ENCODE measurements at places on chromosomes 11 and 22. TPM values are rescaled to one million over a fixed set of nuclear protein-coding genes. Genes with fewer than 3 reads are reported as not detected.

The IL10RA gene
- 25.5 TPM for total RNA-seq

The CCDC88B gene
- total RNA-seq: 34.9 TPM

The C11orf87 gene
- not detected for total RNA-seq

The HTR3A gene
- 242 TPM for total RNA-seq

The BRMS1 gene
- total RNA-seq: 32.0 TPM

The AASDHPPT gene
- total RNA-seq: 127 TPM

The CHADL gene
- 0.90 TPM for total RNA-seq

The NAALAD2 gene
- not detected for total RNA-seq

The PDE2A gene
- 1.8 TPM for total RNA-seq

The TEX12 gene
- not detected for total RNA-seq

The CRYBB2 gene
- total RNA-seq: not detected

The C11orf16 gene
- total RNA-seq: not detected

The OR8D1 gene
- total RNA-seq: not detected

The MMP27 gene
- total RNA-seq: not detected

The GUCY1A2 gene
- total RNA-seq: 0.04 TPM

The CARD10 gene
- not detected for total RNA-seq

The VPS37C gene
- total RNA-seq: 13.8 TPM

The TBX10 gene
- total RNA-seq: not detected

The BARX2 gene
- not detected for total RNA-seq

The TEX54 gene
- not detected for total RNA-seq

The OR2AT4 gene
- total RNA-seq: 0.04 TPM

The DLG2 gene
- total RNA-seq: 6.9 TPM

The KRTAP5-11 gene
- not detected for total RNA-seq

The PNPLA5 gene
- not detected for total RNA-seq

The KLHL35 gene
- total RNA-seq: 1.3 TPM

The FLRT1 gene
- not detected for total RNA-seq

The PTPN5 gene
- not detected for total RNA-seq

The KDM4F gene
- total RNA-seq: not detected

The PIK3C2A gene
- 44.2 TPM for total RNA-seq

The AHNAK gene
- total RNA-seq: 0.34 TPM

The TMEM191B gene
- total RNA-seq: 0.32 TPM

The RFPL3 gene
- total RNA-seq: not detected

The CCND1 gene
- 4.3 TPM for total RNA-seq

The MRPL21 gene
- total RNA-seq: 121 TPM

The MACROD1 gene
- 5.4 TPM for total RNA-seq

The TYMP gene
- 5.0 TPM for total RNA-seq

The INCENP gene
- 36.8 TPM for total RNA-seq

The HBG2 gene
- not detected for total RNA-seq

The HEPN1 gene
- not detected for total RNA-seq

The OR2AG1 gene
- total RNA-seq: not detected

The RCOR2 gene
- total RNA-seq: 2.4 TPM

The IL17RA gene
- 5.8 TPM for total RNA-seq

The KDELR3 gene
- not detected for total RNA-seq
